ENCODE measurements at places on chromosomes 6 and 20.

- DNase-seq, result no peak
Observed at GRCh38 chr20:6837730-6838129, 70.2 kb downstream of the BMP2 start.

- DNase-seq, result no peak
Observed at GRCh38 chr20:49267327-49267726, 10.5 kb downstream of the ZNFX1 start.

DNA sequence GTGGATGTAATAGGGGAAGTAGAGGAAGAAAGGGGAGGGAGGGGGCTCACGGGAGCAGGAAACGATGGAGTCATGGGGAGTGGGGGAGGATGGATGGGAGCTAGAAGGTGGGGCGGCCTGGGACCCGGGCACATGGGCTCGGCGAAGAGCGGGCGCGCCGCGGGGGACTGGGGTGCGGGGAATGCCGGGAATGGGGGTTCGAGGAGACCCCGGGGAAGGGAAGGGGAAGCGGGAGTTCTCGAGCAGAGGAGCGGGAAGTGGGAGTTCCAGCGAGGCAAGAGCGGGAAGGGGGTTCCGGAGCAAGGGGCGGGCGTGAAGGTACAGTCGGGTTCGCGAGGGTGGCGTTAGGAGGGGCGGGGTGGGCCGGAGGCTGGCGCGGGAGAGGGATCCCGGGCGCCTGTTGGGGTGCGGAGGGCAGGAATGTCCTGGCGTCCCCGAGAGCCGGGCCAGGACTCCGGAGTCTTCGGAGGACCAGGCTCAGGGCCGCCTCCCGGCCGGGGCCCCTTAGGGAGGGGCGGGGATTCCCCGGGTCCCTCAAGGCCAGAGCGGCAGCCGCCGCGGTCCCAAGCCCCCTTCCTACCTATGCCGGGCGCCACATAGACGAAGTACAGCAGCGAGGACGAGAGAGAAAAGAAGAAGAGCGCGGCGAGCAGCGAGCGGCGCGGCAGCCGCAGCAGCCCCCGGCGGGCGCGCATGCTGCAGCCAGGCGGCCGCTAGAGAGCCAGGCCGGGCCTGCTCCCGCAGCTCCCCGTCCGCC is 504 bp downstream of the B4GALT5 start:
- peak; percentile 15 for DNase-seq

- no peak for DNase-seq
Observed at GRCh38 chr6:24930431-24930871, 5.3 kb downstream of the RIPOR2 start.

DNA sequence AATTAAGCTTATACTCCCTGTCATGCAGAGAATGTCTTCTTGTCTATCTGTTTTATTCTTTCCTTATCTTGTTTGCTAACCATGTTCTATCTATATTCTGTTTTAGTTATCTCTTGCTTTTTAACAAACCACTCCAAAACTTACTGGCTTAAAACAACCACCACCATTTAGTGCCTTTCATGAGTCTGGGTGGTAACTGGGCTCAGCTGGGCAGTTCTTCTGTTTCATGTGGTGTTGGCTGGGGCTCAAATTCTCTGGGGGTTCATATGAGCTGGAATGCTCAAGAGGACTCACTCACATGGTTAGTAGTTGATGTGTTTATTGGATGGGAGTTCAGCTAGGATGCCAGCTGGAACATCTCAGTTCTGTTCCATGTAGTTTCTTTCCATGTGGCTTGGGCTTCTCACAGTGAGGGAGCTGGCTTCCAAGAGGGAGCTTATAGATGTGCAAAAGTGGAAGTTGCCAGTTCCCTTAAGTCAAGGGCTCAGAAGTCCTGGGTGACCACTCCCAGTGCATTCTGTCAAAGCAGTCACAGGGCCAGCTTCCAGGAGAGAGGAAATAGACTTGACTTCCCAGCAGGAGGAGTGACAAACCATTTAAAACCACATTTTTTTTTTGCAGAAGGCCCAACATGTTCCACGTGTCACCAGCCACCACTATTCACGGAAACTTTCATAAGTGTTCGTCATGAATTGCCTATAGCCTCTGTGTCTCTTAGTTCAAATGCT is 70.4 kb downstream of the PLCB4 start:
- no peak for DNase-seq

DNA sequence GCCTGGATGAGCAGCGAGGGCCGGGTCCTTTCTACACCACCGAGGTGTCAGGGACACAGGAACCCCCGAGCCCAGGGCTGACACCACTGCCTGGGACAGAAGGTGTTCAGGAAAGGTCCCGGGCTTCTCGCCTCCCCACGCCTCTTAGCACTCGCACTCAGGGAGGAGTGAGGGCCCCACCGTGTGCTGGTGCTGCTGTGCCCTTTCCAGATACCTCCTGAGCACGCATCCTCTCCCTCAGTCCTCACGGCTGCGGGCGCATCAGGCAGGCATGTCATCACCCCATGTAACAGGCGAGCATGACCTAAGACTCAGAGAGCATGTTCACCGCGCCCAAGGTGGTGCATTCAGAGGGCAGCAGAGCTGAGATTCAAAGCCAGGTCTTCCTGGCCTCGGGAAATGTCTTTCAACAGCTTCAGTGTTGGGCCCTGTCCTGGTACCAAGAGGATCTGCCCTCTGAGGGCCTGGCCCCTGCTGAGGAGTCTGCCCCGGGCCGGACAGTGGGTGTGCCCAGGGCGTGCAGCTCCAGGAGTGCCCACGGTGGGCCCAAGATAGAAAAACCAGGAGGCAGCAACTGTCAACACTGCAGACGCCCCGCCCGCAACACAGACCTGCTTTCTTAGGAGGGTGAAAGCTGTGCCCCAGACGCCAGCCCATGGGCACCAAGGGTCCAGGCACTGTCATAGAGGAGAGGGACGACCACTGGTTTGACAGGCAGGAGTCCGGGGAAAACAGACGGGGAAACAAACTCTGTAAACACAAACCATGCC is 29.2 kb downstream of the TGM2 start:
- DNase-seq, result no peak

- no peak for DNase-seq
Observed at GRCh38 chr20:37468886-37469285, 52.2 kb upstream of the NNAT start.

All from CD4-positive, alpha-beta T cell treated with Interleukin-2 at 100 ng/mL for 4 hours (primary cell).